ENCODE measurements at places on chromosomes 12 and 14.

GRCh38 chr12:76018111-76018510, 13.5 kb downstream of the PHLDA1 start:
- DNase-seq: no peak

DNA sequence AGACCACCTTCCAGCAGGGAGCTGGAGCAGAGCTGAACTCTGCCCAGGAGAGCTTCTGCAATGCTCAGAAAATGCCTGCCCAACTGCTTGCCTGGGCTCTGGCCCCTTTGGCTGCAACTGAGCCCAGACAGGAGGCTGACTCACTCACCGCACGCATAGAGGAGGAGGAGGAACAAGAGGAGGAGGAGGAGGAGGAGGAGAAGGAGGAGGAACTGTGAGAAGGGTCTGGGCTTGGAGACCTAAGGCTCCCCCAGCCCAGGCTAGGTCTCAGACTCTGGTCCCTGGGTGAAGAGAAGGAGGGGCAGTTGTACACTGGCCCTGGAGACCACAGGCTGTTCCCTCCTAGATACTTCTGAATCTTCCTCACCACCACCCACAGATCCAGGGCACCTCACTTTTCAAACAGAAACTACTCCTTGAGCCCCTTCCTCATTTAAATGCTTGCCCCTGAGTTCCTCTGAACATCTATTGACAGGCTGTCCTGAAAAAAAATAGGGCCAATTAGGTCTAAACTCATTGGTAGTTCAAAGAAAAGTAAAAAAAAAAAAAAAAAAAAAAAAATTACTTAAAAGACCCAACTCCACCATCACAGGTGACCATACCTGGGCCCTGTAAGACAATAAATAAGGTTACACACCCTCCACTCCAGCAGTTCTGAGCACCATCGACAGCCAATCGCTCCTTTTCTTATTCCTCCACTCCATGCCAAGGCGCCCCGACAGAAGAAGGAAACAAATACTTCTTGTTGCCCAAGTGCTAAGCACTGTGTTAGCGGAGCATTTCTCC, 674 bp downstream of the VDR start:
- DNase-seq: no peak

- DNase-seq: no peak
Observed at GRCh38 chr14:94888121-94888520, 118.2 kb upstream of the GSC start.

DNA sequence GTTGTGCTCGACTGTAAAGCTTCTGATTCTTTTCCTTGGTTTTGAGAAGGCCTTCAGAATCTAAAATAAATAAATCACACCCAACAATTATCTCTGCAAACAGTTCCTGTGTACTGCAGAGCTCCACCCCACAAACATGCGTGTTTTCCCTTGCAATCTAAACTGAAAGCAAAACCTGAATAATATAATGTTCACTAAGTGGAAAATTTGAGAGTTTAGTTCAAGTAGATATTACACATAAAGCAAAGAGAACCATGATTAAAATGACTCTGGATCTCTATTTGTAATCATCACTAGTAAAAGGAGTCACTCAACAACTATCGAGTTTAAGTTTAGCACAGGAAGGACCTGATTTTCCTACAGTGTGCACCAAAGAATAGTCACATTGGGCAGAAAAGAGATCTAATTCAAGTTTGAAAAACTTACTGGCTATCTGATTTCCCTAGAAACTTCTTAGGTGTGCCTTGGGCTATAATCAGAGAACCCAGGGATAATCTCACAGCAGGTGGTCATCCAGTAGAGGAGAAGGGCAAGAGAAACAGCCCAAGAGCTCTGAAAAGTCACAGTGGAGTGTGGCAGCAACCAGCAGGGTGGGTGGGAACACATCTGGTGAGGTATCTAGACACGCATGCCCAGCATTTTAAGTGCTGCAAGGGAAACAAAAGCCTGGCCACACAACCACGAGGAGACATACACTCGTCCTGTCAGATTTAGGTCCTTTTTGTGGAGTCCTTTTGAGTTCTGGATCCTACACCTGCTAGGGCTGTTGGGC, 25.4 kb downstream of the ATG14 start:
- no peak for DNase-seq

GRCh38 chr12:40769846-40770245, 77.6 kb downstream of the CNTN1 start:
- no peak for DNase-seq

DNA sequence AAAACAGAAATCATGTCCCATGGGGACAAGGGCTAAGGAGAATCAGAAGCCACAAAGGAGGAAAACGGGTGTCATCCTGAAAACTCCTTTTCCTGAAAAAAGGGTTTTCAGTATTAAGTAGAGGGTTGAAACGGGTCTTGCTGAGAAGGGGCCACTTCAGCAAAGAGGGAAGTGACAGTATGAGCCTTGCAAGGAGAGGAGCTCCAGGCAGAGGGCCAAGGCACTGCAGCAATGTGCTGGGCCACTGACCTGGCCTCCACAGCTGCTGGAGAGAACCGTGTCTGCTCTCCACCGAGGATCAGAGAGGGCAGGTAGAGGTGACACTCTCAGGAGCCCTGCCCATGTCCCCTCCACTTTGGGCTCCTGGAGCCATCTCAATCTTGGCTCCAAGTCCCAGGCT, 103.3 kb downstream of the NCOR2 start:
- DNase-seq: no peak

- DNase-seq: no peak
Observed at GRCh38 chr12:73421832-73422231, 1115.8 kb upstream of the ATXN7L3B start.

GRCh38 chr12:93684716-93685115, 7.5 kb downstream of the CRADD start:
- DNase-seq: no peak

- DNase-seq: no peak
Observed at GRCh38 chr12:49893753-49894750, 9.6 kb downstream of the FAIM2 start.

DNA sequence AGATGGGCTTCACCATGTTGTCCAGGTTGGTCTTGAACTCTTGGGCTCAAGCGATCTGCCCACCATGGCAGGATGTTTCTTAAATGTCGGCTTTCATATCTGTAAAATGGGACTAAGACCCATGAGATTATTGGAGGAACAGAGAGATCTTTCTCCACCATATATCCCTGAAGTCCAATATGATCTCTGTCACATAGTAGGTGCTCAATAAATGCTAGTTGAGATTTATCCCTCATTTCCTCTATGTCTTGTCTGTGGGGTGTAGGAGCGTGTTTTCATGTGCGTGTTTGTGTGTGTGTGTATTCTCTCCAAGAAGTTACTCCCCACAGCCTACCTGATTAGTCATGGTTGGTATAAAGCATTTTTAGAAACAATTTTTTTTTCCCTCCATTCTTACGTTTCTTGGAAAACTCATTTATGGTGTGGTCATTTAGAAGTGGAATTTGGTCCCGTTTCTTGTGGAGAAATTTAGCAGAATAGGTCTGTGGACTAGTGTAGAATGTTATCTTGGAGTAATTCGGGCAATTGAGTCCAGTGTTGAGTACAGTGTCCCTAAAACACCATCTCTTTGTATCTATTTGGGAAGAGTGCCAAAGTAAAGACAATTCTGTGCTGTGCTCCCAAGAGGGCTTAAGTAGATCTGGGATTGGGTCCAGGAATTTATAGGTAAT, 4.3 kb downstream of the STRAP start:
- peak; percentile 82 for DNase-seq

- no peak for DNase-seq
Observed at GRCh38 chr12:67661311-67662021, 12.9 kb downstream of the DYRK2 start.

DNA sequence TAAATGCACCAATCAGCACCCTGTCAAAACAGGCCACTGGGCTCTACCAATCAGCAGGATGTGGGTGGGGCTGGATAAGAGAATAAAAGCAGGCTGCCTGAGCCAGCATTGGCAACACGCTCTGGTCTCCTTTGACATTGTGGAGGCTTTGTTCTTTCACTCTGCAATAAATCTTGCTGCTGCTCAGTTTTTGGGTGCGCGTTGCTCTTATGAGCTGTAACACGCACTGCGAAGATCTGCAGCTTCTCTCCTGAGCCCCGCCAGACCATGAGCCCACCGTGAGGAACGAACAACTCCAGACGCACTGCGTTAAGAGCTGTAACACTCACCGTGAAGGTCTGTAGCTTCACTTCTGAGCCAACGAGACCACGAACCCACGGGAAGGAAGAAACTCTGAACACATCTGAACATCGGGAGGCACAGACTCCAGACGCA, 8.4 kb upstream of the PIANP start:
- DNase-seq: no peak

- DNase-seq: no peak
Observed at GRCh38 chr12:42834062-42834461, 244.5 kb upstream of the PRICKLE1 start.

- DNase-seq: no peak
Observed at GRCh38 chr14:20331053-20331613, 1.9 kb downstream of the CCNB1IP1 start.

DNA sequence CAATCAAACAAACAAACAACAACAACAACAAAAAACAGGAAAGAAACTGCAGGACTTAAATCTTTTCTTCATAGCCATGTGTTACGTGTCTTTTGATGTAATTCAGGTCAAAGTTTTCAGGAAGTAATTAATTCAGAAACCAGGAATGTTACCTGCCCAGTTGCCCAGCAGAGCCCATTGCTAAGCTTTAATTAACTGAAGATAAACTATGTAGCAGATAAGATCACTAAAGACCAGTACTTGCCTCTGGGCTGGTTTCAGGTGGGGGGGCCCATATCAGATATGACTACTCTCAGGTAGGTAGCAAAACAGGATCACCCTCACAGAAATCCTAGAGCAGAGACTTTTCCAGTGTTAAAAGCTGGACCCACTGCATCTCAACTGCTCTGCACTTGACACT, 69.2 kb downstream of the LIN7A start:
- no peak for DNase-seq

DNA sequence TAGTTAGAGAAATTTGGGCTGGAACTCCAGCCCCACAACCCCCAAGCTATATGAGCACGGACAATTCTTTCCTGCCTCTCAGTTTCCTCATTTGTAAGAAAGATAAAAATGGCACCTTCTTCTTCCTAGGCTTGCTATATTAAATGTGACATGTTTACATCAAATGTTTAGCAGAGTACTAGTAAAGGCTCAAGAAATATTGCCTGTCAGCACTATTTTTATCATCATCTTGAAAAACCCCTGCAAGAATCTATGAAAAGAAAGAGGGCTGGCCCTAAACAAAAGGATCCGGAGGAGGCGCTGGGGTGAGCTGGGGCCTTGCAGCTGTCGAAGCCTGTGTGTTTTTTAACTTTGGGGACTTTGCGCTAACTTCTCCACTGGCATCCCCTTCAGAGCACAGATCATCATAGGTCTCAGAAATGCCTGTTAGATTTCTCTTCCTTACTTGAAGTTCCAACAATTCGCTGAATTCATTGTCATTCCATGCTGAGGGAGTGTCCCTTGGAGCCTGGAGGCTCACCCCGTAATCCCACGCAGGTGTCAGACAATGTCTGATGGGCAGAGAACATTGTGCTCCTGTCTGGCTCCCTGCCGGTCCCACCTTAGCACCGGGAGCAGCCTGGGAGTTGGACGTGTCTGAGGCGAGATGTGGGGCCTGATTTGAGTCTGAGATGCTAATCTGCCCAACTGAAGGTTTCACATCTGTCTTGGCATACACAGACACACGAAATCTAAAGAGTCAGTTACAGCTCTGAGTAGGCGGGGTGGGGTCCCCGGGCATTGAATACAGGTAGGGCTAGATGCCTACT, 206.8 kb downstream of the NUAK1 start:
- DNase-seq: no peak

Measured in NCI-H1105 treated with DMSO at 0.1 percent for 48 hours (cell line).